ENCODE measurements at places on chromosomes 6 and 20.

DNA sequence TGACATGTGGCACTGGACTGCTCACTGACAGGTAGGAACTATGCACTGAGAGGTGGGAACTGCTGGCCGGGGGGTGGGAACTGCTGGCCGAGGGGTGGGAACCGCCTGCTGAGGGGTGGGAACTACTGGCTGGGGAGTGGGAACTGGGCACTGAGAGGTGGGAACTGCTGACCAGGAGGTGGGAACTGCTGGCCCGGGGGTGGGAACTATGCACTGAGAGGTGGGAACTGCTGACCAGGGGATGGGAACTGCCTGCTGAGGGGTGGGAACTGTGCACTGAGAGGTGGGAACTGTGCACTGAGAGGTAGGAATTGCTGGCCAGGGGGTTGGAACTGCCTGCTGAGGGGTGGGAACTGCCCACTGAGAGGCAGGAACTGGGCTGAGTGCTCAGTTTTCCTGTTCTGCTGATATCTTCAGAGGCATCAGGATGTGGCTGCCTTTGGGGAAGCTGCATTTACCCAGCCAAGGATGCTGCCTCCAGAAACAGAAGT lies 90.2 kb downstream of the THBS2 start:
- DNase-seq: no peak

- DNase-seq: no peak
These were observed 17.1 kb downstream of the TMEM30A start for GRCh38 chr6:75267461-75267860.

- DNase-seq: no peak
These were observed 48.7 kb upstream of the RSPO3 start for GRCh38 chr6:127069659-127070279.

- no peak for DNase-seq
These were observed 134.2 kb upstream of the IFNGR1 start for GRCh38 chr6:137353346-137353745.

DNA sequence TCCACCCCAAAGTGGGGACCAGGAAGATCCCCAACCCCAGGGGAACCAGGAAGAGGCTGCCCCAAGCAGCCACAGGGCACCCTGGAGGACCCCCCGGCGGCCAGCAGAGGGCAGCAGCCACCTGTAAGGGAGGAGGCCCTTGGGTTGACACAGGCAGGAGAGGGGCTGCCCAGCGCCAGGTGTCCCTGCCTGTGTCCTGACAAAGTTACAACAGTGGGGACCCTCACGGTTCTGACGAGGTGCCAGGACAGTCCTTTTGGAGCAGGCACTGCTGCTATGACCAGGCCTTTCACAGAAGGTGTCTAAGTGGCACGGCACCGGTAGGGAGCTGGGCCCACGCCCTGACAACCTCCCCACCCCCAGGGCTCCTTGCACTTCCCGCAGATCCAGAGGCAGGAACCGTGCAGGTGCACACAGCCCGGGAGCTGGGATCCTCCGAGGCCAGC lies 176.7 kb downstream of the BMP7 start:
- peak; percentile 29 for DNase-seq

DNA sequence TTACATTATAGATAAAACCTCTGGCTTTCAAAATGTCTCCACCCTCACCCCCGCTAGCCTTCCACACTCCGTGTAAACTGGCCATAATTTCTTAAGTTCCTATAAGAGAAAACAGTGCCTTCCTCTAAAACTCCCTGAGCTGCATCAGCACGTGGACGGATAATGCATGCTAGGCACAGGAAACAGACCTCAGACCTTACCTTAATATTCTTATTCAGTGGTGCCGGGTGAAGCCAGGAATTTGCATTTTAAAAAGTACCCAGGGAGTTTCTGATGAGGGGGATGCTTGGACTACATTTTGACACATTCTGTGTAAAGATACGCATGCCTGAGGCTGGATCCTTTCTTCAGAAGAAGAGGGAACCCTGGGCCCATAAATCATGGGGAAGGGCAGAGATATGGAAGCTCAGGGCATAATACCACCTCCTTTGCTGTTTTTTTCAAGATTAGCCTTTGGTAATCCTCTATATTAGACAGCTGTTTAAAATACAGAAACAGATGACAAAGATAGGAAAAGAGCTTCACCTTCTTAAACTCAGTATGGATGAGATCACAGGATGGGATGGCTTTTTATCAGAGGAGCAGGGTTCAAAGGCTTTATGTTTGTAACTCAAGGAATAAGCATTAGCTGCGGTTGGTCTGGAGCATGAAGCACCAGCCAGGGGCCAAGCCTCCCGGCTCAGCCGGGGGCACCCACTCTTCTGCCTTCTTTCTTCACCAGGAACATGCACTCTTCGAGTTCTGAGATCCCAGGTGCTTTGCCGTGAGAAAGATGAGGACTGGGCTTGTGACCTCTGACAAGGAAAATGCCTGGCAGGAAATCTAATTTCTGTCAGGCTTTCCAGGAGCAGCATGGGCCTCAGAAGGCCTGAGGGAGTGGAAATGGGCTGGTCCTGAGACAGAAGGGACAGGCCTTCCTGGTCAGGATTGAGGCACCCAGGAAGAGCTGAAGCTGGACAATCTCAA lies 218.1 kb upstream of the SOX4 start:
- DNase-seq: no peak

DNA sequence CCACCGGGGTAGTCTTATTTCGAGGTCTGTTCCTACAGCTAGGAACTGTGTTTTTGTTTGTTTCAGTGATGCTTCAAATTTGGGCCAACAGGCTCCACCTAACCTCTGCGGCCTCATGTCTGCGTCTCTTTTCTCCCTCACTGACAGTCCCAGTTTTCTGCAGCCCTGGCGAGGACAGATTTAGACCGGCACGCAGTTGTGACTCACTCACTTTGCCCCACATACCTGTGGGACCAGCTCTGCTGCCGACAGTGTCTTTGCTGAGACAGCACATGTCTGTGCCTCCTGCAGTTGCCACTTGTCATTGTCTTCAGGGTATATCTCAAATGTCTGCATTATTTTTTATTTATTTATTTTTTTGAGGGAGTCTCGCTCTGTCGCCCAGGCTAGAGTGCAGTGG lies 29.2 kb downstream of the OSBPL2 start:
- DNase-seq: no peak

DNA sequence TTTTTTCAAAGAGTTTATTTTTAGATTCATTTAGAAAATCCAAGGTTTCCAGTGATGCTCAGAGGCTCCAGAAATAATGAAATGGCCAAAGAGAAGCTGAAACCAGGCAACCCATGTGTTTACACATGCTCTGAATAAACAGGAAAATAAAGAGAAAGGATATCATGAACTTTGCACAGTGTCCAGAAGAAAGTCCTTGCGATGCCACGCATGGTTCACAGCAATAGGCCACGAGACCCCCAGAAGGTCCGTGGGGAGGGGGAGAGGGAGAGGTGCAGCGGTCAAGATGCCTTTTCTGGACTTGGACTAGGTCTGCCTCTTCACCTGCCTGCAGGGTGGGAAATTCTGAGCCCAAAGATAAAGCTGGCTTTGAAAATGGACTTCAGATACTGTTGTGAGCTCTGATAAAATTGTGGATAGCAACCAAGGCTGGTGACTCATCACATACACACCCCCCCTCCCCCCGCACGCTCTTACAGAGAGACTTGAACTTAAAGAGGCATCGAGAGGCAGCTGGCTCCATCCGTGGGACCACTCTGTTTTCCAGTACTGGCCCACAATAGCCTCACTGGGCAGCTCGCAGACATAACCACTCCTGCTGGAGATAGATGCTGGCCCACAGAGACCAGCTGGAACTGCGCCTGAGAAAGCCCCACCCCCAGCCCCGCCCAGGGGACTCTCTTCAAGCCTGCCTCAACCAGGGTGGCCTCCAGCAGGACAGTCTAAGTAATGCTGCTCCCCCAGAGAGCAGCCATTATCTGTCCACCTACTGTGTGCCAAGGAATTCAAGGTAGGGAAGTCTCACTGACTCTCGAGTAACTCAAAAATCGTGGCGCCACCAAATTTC lies 21.2 kb upstream of the NFATC2 start:
- DNase-seq: no peak

GRCh38 chr6:151763303-151763702 lies 44.2 kb upstream of the ESR1 start:
- no peak for DNase-seq

DNA sequence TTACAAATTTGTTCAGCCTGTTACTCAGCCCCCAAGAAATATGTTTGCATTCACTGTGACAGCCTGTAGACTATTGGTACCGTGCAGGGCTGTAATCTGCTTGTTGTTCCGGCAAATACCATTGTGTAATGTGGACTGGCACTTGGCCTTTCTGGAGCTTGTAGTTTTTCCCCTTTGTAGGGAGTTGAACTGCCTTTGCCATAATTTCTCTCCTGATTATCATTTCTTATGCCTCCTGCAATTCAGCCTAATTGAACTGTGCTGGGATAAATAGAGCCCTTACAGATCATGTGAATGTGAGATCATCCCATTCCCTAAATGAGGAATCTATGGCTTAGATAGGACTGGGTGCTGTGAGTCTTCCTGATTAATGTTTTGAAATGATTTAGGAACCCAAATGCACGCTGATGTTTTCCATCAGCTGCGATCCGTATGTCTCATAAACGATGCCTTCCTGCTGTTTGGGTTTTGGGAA lies 185.1 kb downstream of the JARID2 start:
- DNase-seq: no peak

GRCh38 chr6:62707156-62707555 lies 421.1 kb upstream of the KHDRBS2 start:
- no peak for DNase-seq

GRCh38 chr6:151514000-151514730 lies 20.3 kb downstream of the CCDC170 start:
- no peak for DNase-seq

DNA sequence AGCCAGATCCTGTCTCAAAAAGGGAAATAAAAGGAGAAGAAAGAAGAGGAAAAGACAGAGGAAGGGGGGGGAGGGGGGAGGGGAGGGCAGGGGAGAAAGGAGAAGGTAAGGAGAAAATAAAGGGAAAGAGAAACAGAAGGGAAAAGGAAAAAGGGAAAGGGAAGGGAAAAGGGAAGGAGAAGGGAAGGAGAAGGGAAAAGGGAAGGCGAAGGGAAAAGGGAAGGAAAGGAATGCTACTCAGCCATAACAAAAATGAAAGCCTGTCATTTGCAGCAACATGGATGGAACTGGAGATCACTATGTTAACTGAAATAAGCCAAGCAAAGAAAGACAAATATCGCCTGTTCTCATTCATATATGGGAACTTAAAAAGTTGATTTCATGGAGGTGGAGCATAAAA lies 22.3 kb downstream of the RBM24 start:
- DNase-seq: no peak

GRCh38 chr20:58001946-58002345 lies 226.5 kb downstream of the ANKRD60 start:
- no peak for DNase-seq
